Suppressor macrophage treated with lipopolysaccharide for 1 hour (primary cell): ENCODE measurements at places on chromosomes 12 and 14.

GRCh38 chr12:24025153-24025798, 75.8 kb upstream of the SOX5 start:
- DNase-seq = no peak

DNA sequence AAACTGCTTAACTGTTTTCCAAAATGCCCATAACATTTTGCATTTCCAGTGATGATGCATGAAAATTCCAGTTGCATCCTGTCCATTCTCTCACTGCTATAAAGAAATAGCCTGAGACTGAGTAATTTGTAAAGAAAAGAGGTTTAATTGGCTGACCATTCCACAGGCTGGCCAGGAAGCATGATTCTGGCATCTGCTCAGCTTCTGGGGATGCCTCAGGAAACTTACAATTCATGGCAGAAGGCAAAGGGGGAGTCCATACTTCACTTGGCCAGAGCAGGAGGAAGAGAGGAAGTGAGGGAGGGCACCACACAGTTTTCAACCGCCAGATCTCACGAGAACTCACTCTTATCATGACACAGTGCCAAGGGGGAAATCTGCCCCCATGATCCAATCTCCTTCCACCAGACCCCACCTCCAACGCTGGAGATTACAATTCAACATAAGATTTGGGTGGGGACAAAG, 18.2 kb upstream of the CLEC2D start:
- peak; percentile 47 for DNase-seq

GRCh38 chr12:105813201-105813600, 325.6 kb downstream of the NUAK1 start:
- DNase-seq = no peak

DNA sequence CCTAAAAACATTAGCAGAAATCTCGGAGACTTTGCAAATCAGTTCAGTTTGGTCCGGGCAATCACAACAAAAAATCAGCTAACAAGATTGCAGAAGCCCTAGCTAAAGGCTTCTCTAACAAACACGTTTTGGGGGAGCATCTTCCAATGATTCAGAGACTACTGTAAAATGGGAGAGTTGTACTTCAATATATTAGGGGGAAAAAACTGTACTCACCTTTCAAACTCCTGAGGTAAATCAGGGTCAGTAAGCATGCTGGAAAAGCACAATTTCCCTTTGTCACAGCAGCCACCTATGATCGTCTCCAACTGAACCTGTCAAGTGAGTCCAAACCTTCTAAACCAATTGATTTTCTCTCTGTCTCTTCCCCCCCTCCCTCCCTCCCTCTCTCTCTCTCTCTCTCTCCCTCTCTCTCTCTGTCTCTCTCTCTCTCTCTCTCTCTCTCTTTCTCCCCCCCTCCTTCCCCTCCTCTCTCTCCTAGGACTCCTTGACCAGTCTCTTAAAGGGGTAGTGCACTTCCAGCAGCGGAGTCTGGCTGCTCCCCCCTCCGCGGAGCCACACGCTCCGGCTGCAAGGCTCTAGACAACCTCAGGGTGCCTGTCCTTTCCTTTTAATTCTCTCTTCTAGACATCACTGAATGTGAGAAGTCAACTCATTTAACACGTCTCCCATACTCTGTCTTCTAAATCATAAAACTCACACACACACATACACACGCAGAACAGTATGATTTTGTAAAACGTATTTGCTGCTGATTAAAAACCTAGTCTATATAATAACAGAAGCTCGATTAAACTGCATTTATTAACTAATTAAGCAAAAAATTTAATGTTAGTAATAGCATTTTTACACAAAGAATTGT, at the start of gene SOX5:
Gene SOX5 (minus strand): TSS at position 323 of the 862 bp plus-strand sequence. CDS start 69 bp downstream, at position 254.
- no peak for DNase-seq

- DNase-seq = peak; percentile 44
These were observed 17.2 kb downstream of the ZFP36L1 start for GRCh38 chr14:68775614-68776126.

DNA sequence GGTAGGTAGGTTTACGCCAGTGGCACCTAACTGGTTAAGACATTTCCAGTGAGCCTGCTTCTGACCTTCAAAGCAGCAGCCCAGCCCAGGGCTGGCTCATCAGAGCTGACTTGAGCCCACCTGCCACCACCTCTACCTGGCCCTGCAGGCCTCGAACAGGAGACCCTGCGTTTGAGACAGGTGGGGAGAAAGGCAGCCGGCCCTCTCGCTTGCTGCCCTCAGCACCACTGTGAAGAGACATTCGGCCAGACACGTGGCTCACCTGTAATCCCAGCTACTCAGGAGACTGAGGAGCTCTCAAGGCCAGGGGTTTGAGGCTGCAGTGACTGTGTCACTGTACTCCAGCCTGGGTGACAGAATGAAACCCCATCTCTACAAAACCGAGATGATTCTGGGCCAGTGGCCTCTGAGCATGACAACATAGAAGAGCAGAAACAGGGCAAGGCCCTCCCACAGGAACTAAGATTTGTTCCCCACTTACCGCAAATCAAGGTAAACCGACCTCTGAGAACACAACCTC, 74.2 kb downstream of the TESC start:
- DNase-seq = no peak

DNA sequence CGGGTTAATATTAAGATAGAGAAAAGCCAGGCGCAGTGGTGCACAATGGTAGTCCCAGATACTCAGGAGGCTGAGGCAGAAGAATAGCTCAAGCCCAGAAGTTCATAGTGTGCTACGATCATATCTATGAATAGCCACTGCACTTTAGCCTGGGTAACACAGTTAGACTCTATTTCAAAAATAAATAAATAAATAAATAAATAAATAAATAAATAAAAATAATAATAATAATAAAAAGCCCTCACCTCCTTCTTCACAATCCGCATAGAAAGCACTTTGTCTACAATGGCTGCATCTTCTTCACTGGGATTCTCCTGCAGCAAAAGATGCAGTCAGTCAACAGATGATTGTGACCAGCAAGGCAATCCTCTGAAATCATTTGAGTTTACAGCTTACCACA, 31.5 kb upstream of the SUPT16H start:
- no peak for DNase-seq

DNA sequence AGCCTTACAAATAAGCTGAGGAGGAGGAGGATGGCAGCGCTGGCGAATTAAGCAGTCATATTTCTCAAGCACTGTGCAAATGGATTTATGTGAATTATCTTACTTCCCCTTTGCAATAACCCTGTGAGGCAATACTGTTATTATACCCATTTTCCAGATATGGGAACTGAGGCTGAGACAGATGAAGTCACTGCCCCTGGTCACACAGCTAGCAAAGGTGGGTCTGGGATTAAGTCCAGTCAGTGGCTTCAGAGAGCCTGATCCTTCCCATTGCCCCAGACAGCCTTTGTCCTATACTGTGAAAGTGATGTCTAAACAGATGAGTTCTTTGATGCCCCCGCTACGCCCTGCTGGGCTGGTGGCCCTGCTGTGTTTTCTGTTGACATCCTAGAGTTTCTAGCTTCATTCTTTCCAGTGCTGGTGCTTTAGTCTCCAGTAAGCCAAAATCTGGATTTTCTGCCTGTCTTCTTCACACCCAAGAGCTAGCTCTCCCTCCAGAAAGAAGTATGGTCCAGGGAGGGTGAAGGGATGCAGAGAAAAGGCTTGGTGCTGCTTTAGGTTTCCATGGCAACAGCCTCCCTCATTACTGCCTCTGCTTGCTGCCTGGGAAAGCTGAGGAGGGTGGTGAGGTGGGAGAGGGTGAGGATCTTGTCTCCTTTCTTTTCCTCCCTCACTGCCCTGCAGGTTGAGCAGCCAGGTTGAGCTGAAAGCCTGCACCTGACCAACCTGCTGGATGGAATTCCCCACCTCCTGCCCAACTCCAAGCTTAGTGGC, 30.7 kb downstream of the TMEM63C start:
- no peak for DNase-seq

- no peak for DNase-seq
These were observed 150.2 kb downstream of the DYRK2 start for GRCh38 chr12:67798768-67799167.

GRCh38 chr14:41022932-41023331, 583.7 kb upstream of the LRFN5 start:
- no peak for DNase-seq

GRCh38 chr12:6914947-6915788, 788 bp downstream of the ENO2 start:
- DNase-seq = no peak

- DNase-seq = no peak
These were observed 104.9 kb upstream of the NOVA1 start for GRCh38 chr14:26702721-26703230.
